ENCODE measurements at places on chromosomes 2 and 18. TPM values are rescaled to one million over a fixed set of nuclear protein-coding genes. Genes with fewer than 3 reads are reported as not detected.

- H3K4me3 ChIP-seq, result no peak overlapping the region
- no peaks in the 10 kb centered on the region for H3K36me3 ChIP-seq
- DNase-seq, result no peak
- H3K4me1 ChIP-seq, result no peaks in the 10 kb centered on the region
- peaks cover 22% of the 10 kb centered on the region for H3K27me3 ChIP-seq
These were observed 10.6 kb upstream of the MAT2A start for GRCh38 chr2:85528355-85528754.

DNA sequence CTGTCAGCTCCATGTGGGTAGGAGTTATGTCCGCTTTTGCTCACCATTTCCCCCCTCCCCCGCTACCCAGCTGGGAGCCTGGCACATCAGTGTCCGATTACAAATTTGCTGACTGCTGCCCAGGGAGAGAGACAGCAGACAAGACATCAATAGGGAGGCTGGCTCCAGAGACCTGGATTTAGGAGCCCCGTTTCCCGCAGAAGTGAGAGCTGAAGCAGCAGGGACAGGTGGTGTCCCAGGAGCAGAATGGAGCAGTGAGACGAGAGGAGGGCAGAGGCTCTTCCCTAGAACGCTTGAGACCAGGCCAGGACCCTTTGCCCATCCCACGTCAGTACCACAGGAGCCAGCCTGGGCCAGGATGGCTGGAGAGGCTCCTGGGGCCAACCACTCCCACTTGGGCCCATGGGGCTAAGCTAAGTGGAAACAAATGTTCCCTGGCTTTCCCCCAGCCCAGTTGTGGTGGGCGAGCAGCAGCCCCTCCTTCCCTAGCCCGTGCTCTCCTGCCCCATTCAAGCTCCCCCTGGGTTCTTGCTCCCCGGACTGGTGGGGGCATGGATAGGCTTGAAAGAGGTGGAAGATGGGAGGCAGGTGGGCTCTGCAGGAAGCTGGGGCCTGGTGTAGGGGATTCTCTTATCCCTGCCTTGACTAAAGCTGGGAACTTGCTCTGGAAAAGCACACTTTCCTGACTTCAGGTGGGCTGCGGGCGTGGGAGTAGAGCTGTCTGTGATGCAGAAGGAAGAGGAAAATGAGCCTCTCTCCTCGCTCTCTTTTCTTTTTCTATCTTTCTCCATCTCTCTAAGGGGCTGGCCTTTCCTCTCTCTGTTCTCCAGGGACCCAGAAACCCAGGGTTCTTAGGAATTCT lies 4.1 kb upstream of the WNT6 start:
- no peaks in the 10 kb centered on the region for H3K4me1 ChIP-seq
- H3K36me3 ChIP-seq, result no peaks in the 10 kb centered on the region
- H3K27ac ChIP-seq, result no peak overlapping the region
- H3K27me3 ChIP-seq, result peaks cover 78% of the 10 kb centered on the region
- no peak overlapping the region for H3K4me3 ChIP-seq

Gene IL37
- not detected for total RNA-seq

DNA sequence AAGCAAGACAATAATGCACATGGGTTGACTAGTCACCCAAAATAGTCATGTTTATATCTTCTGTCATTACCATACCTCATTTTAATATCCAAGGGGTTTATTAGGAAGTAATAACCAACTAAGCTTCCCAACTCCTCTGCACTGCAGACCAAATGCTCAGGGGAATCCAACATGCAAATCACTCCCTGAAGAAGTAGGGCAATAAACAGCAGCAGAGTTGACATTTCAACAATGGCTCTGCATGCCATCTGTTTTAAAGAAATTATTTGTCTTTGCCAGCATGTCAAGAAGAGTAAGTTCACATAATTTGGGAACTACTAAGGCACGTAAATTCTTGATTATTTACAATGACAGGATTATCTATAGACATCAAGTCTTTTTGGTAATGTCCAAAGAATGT lies 84.4 kb upstream of the LYPD1 start:
- H3K4me1 ChIP-seq, result no peaks in the 10 kb centered on the region
- no peak for DNase-seq
- no peak overlapping the region for H3K4me3 ChIP-seq
- no peaks in the 10 kb centered on the region for H3K36me3 ChIP-seq
- H3K27ac ChIP-seq, result no peak overlapping the region

DNA sequence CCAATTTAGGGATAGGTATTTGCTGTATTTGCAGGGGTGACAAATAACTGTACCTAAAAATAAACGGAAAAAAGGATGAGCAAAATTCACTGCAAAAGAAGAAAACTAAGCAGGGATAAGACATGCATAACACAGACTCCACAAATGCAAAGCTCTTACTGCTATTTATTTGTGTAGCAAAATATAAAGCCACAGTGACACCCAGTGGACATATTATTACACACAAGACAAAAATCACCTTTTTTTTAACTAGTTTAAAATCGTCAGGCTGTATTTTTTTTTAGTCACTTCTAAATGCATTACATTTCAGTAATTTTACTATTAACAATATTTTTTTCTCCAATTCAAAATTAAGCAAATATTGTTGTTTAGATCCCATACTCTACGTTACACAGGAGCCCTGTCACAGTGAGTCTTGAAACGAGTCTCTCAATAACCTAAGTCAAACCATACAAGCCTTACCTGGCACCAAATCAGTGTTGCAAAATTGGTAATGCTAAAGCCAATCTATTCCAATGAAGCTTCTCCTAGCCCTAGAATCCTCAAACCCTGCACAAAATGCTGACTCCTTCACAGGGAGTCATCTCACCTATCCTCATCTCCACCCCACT lies 23.7 kb downstream of the METTL4 start:
- DNase-seq, result no peak
- H3K36me3 ChIP-seq, result peaks cover 11% of the 10 kb centered on the region
- H3K27ac ChIP-seq, result no peak overlapping the region
- no peak overlapping the region for H3K4me3 ChIP-seq
